Motor neuron (in vitro differentiated cells): ENCODE measurements at places on chromosomes 16 and 17. TPM values are rescaled to one million over a fixed set of nuclear protein-coding genes. Genes with fewer than 3 reads are reported as not detected.

CNGB1 gene
- 1.2 and 1.3 TPM in 2 replicates for total RNA-seq

LRRC75A gene
- 4.6 and 5.4 TPM in 2 replicates for total RNA-seq

TNP2 gene
- total RNA-seq: 0.27 and 0.31 TPM in 2 replicates

RPL38 gene
- 2,140 and 2,244 TPM in 2 replicates for total RNA-seq

KCNJ18 gene
- 0.09 TPM in 1 of 2 replicates, not detected in the other for total RNA-seq

TBCD gene
- 27.3 and 34.4 TPM in 2 replicates for total RNA-seq

ACSM5 gene
- 0.30 TPM in 1 of 2 replicates, not detected in the other for total RNA-seq

KRT25 gene
- not detected in 2 replicates for total RNA-seq

TEKT5 gene
- 0.41 and 0.52 TPM in 2 replicates for total RNA-seq

TAC4 gene
- total RNA-seq: 3.5 TPM in 1 of 2 replicates, not detected in the other

PIRT gene
- total RNA-seq: 0.26 and 0.37 TPM in 2 replicates

HOXB4 gene
- 8.2 and 8.8 TPM in 2 replicates for total RNA-seq

DNA sequence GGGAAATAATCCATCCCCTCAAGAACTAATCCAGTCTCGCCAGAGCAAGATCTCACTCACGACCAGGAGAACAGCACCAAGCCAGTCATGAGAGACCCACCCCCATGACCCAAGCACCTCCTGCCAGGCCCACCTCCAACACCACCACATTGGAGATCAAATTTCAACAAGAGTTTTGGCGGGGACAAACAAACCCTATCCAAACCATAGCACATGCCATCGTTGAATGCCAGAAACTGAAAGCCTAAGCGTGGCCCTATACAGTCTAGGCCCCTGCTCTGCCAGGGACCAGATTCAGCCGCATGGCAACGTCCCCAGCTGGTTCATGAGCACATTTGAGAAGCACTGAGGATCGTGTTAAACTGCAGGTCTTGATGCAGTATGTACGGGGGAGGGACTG lies 57.3 kb downstream of the AXIN2 start:
- no peak for ATAC-seq

GRCh38 chr17:41910701-41911391 lies 7.9 kb downstream of the ACLY start:
- peak; percentile 79 for ATAC-seq

- ATAC-seq: no peak
Measured at GRCh38 chr17:73265646-73266640, 4.3 kb upstream of the CPSF4L start.

GRCh38 chr16:19396555-19397011 lies 21.1 kb upstream of the TMC5 start:
- no peak for ATAC-seq

GRCh38 chr17:76547183-76547641 lies 7.4 kb downstream of the PRCD start:
- ATAC-seq: peak; percentile 87

DNA sequence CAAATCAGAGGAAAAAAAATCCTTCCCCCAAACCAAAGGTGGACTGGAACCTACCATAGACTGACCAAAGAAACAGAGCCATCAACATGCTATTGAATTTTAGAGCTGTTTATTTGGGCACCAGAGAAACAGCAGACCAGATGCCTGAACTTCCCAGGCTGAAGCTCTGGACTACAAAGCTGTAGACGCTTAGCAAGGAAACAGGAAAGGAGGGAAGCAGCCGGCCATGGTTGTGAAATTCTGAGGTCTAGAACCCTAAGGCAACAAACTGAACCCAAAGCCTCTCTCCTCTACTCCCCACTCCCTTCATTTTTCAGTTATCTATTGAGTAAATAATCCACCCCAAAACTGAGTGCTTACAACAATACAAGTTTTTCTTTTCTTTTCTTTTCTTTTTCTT lies 45.4 kb upstream of the MEIOC start:
- no peak for ATAC-seq

DNA sequence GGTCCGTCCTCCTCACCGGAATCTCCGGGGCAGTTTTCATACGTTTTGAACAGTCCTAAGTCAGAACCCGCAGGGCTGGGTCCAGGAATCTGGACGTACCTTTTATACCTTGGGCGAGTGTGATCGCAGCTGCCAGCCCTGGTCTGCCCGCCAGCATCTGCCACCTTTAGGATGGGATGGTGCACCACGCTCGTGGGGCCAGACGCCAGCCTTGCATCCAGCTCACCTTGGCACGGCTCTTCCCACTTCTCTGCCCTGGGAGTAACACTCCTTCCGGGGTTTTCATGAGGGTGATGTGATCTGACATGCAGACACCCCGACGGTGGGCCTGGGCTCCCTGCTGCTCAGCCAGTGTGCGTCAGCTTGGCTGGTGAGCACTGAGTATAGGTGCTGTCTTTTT lies 66.6 kb upstream of the ZNF469 start:
- ATAC-seq: no peak

- ATAC-seq: peak; percentile 84
Measured at GRCh38 chr17:1796800-1797199, 32.9 kb downstream of the SMYD4 start.

GRCh38 chr16:47045023-47045422 lies 71.5 kb upstream of the DNAJA2 start:
- no peak for ATAC-seq

GRCh38 chr17:68349157-68349556 lies 57.9 kb downstream of the ARSG start:
- ATAC-seq: no peak

DNA sequence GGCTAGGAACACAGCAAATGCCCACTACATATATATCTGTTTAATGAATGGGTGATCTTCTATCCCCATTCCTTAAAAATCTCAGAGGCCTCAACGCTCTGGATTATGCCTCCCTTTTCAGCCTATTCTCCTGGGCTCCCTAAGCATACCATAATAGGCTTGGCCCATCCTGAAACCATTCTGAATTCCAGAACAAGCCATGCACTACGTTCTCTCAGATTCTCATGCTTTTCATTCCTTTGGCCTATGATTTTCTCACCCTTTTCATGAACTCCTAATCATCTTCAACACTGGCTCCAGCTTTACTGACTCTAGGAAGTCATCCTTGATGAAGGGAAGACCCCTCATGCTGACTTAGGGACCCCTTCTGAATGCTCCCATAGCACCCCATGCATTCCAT lies 71.1 kb downstream of the RPGRIP1L start:
- no peak for ATAC-seq

DNA sequence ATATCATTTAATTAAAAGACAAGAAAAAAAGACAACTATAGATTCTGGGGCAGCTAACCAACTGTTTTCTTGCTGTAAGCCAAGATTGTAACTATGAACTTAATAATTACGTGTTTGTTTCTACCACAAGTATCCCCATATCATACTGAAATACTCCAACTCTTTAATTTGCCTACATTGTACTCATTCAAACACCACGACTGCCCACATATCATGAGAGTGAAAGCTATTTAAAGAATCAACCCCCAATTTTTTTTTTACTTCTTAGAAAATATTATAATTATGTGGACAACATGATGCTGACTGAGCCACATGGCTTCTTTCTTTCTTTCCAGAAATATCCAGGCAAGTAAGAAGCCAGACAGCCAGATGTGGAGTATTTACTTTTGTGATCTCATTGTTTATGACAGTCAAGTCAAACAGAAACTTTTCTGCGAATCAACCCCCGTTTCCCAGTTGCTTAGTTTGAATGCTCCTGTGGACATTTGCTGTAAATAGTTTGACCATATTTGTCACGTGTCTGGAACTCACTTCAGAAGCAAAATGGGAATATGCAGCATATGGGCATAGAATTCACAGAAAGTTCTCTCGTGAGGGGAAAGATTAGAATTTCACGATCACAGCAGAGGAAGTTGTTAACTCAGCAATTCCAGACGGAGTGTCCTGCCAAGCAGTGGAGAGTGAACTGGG lies 126.8 kb upstream of the PSMD7 start:
- peak; percentile 88 for ATAC-seq

- no peak for ATAC-seq
Measured at GRCh38 chr17:509316-509715, 156.7 kb upstream of the RPH3AL start.

GRCh38 chr17:4591529-4591928 lies 7.2 kb downstream of the SMTNL2 start:
- ATAC-seq: peak; percentile 92

GRCh38 chr16:67431775-67432505 lies 1.0 kb downstream of the HSD11B2 start:
- ATAC-seq: peak; percentile 36

GRCh38 chr17:81129289-81129688 lies 36.0 kb upstream of the PVALEF start:
- ATAC-seq: no peak

- ATAC-seq: peak; percentile 51
Measured at GRCh38 chr16:72989579-72990551, 58.1 kb downstream of the ZFHX3 start.

- ATAC-seq: peak; percentile 38
Measured at GRCh38 chr16:30354423-30355143, 525 bp downstream of the CD2BP2 start.

DNA sequence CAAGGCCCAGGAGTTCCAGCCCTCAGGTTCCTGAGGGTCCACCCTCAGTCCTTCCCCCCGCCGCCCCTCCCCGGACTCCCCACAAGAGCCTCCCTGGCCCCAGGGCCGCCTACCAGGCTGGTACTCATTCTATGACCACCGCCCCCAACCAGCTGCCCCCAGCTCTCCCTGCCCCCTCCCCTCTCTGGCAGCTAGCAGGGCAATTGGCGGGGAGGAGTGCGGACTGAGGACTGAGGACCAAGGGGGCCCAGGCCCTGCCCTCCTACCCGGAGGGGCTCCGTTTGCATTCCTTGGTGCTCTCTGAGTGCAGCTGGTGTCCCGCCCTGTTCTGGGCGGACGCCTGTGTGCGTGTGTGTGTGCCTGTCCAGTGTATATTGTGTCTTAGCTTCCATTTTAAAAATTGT lies 19.1 kb downstream of the UNC13D start:
- no peak for ATAC-seq

GRCh38 chr16:11529285-11529684 lies 57.4 kb downstream of the LITAF start:
- ATAC-seq: no peak

GRCh38 chr16:6279286-6279685 lies 1053.4 kb upstream of the RBFOX1 start:
- no peak for ATAC-seq

- ATAC-seq: no peak
Measured at GRCh38 chr17:74730491-74731346, 6.3 kb upstream of the RAB37 start.

- no peak for ATAC-seq
Measured at GRCh38 chr17:29885031-29885640, 44.9 kb downstream of the SSH2 start.
